Left ventricle myocardium superior (tissue), 1 donor: ENCODE measurements at places on chromosomes 7 and 10.

GRCh38 chr10:75408911-75409885 is 7.6 kb upstream of the ZNF503 start:
- DNase-seq, result peak; percentile 89

GRCh38 chr10:33195608-33196376 is 138.7 kb downstream of the NRP1 start:
- no peak for DNase-seq

DNA sequence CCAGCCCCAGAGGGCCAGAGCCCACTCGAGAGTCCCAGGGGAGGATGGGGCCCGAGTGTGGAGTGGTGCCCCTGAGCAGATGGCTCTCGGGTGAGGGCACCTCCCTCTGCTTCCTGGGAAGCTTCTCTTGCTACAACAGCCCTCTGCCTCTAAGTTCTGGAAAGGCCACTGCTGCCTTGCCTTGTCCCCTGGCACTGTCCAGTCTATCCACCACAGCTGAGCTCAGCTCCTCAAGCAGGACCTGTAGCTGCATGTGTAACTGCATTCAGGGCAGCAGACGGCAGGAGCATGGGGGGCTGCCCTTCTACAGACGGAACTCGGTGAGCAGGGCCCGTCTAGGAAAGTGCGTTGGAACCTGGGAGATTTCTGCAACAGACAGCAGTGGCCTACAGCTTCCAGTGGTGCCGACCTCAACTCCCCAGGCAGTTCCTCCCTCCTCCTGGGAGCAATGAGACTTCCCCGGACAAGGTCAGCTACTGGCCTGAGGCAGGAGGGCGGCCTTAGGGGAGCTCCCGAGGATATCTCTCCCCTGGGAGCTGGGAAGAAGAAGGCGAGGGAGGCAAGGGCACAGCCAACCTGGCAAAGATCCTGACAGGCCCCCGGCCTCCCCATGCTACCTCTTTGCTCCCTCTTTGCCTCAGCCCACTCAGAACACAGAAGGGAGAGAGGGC is 88.5 kb downstream of the DLG5 start:
- peak; percentile 19 for DNase-seq

- no peak for DNase-seq
Observed at GRCh38 chr10:127441350-127442219, 107.5 kb upstream of the NPS start.

- DNase-seq, result no peak
Observed at GRCh38 chr10:404346-404745, 269.1 kb downstream of the ZMYND11 start.

- no peak for DNase-seq
Observed at GRCh38 chr7:151505433-151505832, 14.3 kb downstream of the RHEB start.

DNA sequence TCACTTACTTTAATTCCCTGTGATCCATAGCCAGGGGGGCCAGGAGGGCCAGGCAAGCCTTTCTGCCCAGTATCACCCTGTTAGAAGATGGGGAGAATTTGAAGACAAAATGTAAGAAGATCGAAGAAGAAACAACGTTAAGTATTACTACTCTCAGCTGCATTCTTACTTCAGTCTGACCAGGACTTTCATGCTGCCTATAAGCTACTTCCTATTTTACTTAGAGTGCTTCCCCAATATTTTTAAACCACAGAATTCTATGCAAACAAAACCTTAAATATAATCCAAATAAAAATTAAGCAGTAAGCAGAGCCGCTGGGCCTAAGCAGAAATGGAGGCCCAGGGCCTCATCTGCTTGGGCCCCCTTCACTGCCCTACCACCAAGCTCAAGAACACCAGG is 117.8 kb downstream of the COL28A1 start:
- no peak for DNase-seq

- DNase-seq, result no peak
Observed at GRCh38 chr7:82335001-82335400, 108.6 kb downstream of the CACNA2D1 start.

GRCh38 chr10:113111900-113112853 is 162.1 kb downstream of the TCF7L2 start:
- DNase-seq, result no peak

- no peak for DNase-seq
Observed at GRCh38 chr7:22090512-22090911, 144.8 kb upstream of the CDCA7L start.

DNA sequence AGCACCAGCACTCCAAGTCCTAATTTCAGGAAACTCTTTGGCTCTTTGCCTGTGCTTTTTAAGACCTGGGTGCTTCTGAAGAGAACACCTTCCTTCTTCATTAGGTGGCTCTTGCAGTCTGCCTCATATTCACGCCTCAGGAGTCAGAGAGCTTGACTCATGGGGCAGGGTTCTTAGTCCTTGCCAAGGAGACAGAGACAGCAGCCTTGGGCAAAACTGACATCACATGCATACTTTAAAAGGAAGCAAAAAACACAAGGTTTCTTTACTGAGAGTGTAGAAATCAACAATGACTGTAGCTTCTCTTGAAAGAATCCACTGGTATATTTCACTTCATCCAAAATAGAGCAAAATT is 780.6 kb downstream of the INHBA start:
- no peak for DNase-seq

GRCh38 chr10:52619052-52619451 is 153.5 kb downstream of the MBL2 start:
- DNase-seq, result no peak

DNA sequence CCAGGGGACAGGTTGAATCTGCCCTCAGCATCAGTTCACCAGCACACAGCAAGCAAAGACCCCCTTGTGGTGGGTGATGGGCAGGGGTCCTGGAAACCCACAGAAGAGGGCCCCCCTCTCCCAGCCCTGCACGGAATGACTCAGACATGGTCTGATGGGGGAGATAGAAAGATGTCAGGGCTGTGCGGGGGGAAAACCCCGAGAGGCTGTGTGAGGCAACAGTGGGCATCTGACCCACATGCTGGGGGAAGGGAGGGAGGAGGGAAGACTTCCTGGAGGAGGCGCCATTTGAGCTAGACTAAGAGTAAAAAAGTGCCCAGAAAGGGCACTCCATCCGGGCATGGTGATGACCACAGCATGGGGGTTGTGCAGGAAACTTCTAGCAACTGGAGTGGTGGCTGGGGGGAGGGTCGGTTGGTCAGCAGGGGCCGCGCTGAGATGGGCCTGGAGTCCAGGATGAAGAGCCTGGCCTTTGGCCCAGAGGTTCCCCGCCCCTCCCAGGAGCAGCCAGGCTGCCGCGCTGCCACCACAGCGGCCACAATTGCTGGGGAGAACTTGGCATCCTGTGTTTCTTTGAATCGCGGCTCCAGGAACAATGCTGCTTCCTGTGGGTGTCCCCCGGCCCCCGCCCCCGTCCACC is 2.5 kb downstream of the LFNG start:
- DNase-seq, result peak; percentile 68

- peak; percentile 47 for DNase-seq
Observed at GRCh38 chr7:134669845-134670373, 23.3 kb downstream of the BPGM start.

DNA sequence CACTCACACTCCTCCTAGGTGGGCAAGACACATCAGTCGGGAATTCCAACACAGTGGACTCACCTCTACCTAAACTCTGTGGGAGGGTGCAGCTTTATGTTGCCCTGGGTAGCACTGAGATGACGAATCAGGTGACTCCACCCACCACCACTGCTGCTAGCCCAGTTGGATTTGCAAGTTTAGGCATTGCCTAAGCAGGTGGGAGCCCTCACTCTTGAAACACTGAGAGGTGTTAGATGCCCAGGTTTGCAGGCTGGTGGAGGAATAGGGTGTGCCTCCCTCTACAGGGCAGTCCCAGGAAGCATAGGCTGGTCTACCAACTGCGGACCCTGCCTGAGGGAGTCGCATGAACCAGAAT is 708.9 kb downstream of the POM121L12 start:
- DNase-seq, result no peak

DNA sequence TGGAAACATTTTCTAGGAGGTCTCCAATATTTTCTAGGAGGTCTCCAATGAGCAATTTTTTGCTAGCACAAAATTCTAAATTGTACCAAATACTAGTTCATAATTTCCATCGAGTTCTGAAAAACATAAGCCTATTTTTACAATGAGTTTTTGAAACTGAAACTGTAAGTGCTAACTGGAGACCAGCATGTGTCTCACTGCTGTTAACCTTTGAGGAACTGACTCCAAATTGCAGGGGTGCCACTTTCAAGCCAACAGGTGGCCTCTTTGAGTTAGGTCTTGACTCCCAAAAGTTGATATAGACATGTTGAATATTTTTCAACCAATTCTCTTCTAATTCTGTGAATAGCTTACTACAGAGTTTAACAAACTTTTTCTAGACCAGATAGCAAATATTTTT is 58.8 kb downstream of the CAV1 start:
- DNase-seq, result no peak

- DNase-seq, result no peak
Observed at GRCh38 chr10:59271160-59271559, 91.2 kb downstream of the FAM13C start.

DNA sequence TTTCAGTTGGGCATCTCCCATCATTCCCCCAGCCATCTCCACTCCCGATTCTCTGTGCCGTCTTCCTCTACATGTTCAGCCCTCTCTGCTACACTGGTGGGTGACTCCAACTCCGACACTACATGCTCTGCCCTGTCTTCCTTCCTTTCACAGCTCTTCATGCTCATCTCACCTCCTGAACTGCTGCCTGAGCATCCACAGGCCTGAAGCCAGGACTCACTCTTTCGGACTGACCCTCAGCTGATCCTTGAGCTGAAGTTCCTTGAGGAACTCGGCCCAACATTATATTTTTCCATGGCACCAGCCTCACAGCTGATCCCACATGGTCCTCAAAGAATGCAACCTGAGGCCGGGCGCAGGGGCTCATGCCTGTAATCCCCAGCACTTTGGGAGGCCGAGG is 538.4 kb downstream of the PTPRN2 start:
- DNase-seq, result no peak

DNA sequence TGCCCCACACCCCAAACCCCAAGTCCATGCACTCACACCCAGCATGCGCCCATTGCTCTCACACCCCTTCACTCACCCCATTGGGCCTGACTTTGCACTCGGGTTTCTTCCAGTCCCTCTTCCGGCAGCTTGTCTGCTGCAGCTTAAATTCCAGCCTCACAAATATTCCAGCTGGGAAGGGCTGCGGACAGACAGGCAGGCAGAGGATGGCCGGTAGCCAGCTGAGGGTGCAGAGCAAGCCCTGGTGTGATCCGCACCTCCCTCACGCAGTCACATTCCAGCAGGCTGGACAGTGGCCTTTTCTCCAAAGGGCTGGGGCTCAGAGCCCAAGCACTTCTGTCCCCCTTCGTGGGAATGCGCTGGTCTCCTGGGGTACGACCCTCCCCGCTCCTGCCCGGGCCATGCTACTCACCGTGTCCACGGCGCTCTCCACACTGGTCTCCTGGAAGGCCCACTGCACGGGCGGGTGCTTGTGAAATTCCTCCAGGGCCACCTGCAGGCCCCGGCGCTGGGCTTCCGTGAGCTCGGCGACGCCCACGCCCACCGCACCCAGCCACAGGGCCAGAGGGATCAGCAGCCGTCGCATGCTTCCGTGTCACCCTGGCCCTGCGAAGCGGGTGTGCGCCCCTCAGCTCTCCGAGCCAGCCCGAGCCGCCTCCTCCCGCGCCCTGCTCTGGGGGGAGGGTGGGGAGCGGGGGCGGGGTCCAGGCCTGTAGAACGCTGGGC is 1.2 kb downstream of the RARRES2 start:
- DNase-seq, result peak; percentile 79

DNA sequence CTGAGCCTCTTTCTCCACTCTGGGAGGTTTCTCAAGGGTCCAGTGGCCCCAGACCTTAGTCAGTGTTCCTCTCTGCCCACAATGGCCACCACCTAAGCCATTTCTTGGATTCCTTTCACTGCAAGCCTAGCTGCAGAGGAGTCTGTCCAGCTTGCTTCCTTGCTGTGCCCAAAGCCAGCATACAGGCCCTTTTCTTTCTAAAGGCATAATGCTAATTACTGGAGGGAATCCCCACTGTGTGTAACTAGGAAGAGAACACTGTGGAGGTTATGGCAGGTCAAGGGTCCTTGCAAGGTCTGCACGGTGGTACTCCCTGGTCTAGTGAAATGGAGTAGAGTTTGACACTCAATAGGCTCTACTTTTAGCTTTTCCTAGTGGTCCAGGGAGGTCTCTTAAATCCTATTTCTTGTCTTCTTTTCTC is 70.4 kb upstream of the CC2D2B start:
- no peak for DNase-seq

- no peak for DNase-seq
Observed at GRCh38 chr10:124510759-124511158, 49.1 kb downstream of the LHPP start.
